Retinal pigment epithelial cell (primary cell): ENCODE measurements at places on chromosomes 16 and 17.

GRCh38 chr17:32015245-32016013 lies 8.2 kb downstream of the LRRC37B start:
- no peak for DNase-seq

GRCh38 chr16:66116163-66117002 lies 250.1 kb upstream of the CDH5 start:
- DNase-seq = peak; percentile 63

DNA sequence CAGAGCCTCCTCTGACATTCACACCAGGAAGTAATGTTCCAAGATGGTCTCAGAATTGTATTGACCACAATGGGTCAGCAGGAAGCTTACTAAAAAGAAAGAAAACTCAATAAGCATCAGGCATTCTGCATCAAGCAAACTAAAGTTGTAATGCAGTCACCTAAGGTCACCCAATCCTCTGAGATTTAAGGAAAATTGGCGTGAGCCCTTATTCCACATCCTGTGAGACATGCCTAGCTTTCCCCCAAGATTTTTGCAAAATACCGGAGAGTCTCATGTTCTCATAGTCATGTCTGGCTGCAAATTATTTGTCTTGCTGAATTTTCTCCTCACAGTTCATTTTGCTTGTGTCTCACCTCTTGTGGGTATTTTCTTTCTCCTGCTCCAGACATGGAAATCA lies 417.1 kb upstream of the SOX9 start:
- DNase-seq = peak; percentile 16

- DNase-seq = no peak
Observed at GRCh38 chr16:64996641-64997040, 125.2 kb downstream of the CDH11 start.

DNA sequence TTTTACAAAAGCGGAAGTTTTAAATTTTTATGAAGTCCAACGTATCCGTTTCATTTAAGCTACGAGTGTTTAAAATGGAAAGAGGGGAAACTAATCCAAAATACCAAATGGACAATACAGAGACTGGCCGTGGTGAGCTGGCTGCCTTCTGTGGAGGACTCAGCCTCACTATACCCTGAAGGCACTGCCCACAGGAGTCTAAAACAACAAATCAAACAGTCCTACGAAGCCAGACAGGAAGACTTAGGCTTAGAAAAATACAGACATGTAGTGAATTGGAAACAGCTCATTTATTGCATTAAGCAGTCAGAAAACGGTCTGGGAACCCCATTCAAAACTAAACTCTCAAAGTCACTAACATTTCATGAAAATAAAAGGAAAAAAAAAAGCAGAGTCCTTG lies 75.1 kb downstream of the CYTH1 start:
- DNase-seq = no peak

GRCh38 chr16:21603928-21604327 lies 4.6 kb downstream of the METTL9 start:
- no peak for DNase-seq

DNA sequence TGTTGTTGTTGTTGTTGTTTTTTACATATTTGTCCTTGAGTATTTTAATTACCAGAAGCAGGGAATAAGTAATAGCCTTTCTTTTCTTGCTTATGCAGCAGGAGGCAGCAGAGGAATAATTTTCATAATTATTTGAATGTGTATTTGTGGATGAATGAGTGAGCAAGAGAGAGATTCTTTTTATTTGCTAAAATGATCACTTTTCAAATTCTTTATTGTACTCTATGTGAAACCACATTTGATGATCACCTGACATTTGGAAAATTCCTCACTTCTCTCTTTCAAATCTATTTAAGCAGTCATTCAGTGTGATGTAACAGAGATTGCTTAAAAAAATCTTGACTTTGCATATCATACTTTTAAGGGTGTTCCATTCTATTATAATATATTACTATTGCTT lies 223.6 kb downstream of the BCAS3 start:
- DNase-seq = peak; percentile 31

GRCh38 chr17:16446338-16446983 lies 31.1 kb downstream of the TRPV2 start:
- DNase-seq = no peak

DNA sequence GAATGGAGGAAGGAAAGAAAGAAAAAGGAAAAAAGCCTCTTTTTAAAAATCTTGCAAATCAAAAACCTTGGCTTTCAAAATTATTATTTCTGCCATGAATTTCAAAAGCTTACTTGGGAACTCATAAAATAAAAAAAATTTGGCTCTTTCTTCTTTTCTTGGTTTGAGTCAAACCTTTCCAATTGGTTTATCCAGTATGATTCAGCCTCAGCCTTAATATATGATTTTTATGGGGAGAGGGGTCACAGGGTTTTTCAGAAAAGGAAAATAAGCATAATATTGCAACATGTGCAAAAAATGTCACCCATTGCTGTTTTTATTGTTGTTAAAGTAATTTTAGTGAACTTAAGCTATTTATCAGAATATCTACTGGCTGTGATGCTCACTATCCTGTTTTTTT lies 31.2 kb upstream of the HAPSTR1 start:
- DNase-seq = no peak

- peak; percentile 94 for DNase-seq
Observed at GRCh38 chr17:21287703-21288449, 3.4 kb downstream of the MAP2K3 start.

- no peak for DNase-seq
Observed at GRCh38 chr16:58960484-58960883, 226.4 kb upstream of the GOT2 start.

DNA sequence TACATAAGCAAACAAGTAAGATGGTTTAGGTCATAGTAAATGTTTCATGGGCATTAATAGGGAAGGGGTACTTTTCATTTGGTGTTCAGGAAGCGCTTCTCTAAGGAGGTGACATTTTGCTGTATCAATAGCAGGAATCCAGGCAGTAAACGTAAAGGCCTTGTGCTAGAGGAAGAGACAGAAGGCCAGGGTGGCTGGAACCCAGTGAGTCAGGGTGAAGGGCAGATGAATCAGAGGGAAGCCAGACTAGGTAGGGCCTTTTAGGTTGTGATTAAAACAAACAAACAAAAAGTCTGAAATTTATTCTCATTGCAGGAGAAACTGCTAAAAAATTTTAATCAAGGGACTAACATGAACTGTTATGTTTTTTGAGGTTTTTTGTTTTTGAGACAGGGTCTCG lies 6.5 kb downstream of the BMERB1 start:
- DNase-seq = no peak

DNA sequence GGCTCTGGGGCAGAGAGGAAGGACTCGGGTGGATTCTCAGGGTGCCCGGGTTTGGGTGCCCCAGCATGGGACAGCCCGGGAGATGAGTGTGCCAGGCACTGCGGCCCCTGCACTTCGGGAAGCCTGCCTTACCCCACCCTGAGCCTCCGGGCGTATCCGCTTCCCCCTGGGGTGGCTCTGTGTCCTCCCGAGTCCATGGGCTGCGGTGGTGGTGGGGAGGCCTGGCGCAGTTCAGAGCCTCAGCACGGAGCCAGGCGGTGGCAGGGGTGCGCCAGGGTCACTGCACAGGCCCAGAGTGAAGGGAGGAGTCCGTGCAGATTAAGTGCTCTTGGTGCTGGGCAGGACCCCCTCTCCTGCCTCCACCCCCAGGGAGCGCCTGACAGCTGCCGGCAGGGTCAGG lies 20.7 kb downstream of the MYBBP1A start:
- no peak for DNase-seq

GRCh38 chr17:6435968-6436367 lies 1.0 kb upstream of the AIPL1 start:
- DNase-seq = no peak

DNA sequence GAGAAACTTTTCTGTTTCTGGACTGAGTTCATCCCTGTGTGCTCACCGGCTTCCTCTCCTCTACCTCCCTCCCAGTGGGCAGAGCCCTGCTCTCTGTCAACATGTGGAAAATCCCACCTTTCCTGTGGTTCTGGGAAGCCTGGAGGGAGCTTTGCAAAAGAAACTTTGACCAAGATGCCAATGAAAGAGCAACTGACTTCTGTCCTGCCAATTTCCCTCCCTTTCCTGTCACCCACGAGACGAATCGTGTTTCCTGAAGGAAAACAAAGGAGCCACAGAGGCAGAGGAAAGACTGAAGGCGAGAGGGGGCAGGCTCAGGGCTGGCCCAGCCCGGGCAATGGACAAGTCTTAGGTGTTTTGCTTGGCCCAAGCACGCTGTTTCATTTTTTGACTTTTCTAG lies 82.8 kb downstream of the PLCG2 start:
- DNase-seq = no peak

DNA sequence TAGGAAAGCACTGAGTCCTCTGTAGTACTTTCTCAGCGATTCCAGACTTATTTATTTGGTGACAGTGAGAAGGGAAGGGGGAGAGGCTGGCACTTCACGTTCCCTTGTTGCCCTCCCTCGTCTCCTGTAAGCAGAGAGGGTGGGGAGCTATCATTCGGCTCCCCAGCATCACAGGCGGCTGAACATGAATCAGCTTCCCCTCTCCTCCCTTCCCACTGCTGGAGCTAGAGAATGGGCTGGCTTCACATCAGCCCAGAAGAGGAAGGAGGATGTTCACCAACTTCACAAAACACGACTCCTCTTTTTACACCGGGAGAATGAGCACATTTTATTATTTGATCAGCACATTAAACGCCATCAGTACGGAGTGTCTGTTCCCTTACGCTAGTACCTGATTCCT lies 6.7 kb upstream of the CMIP start:
- no peak for DNase-seq

DNA sequence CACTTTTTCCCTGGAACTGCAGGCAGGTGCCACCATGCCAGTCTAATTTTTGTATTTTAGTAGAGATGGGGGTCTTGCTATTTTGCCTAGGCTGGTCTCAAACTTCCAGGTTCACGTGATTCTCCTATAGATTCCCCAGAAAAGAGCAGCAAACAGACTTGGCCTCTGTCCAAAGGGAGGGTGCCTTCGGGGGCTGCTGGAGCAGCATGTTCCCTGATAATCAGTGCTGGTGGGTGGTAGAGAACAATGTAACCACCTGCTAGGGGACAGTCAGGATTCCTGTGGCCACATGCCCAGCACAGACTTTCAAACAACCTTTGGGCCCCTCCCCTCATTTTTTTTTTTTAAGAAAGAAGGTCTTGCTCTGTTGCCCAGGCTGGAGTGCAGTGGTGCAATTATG lies 14.2 kb upstream of the CCNF start:
- no peak for DNase-seq

DNA sequence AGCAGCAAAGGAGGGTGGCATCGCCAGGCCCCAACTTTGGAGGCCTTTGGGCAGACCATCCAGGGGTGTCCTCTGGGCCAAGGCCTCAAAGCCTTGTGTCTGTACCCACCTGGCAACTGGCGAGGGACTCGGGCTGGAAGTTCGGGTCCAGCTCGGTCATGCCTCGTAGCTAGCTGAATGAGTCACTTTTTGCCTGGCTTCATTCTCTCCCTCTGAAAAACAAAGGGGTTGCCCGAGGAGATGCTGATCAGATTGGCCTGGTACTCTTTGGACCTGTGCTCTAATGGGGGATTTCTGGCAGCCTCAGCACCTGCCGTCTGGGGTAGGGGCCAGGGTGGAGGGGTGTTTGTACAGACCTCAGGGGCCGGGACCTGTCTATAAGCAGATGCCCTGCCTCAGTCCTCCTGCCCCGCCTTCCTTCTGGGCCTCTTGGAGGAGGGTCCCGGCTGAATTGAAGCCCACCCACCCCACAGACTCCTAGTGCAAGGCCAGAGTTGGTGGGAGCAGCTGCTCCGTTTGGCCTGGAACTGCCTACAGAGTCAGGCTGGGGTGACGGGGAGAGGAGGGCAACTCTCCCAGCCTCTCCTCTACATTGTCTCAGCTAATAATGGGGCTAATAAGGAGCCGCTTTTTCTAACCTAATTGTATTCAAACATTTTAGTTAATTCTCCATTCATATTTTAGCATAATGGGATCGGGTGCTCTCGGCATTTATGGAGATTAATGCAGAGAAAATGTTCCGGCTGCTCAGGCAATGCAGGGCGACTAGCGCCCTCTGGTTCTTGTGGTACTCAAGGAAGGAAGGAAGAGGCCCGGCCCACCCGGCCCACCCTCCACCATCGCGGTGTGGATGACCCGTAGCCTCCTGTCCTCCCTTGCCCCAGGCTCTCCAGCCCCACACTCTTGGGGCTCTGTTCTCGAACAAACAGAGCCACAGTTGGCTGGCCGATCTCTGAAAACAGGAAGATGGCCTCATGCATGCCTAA lies 21.4 kb upstream of the ABCC3 start:
- no peak for DNase-seq

DNA sequence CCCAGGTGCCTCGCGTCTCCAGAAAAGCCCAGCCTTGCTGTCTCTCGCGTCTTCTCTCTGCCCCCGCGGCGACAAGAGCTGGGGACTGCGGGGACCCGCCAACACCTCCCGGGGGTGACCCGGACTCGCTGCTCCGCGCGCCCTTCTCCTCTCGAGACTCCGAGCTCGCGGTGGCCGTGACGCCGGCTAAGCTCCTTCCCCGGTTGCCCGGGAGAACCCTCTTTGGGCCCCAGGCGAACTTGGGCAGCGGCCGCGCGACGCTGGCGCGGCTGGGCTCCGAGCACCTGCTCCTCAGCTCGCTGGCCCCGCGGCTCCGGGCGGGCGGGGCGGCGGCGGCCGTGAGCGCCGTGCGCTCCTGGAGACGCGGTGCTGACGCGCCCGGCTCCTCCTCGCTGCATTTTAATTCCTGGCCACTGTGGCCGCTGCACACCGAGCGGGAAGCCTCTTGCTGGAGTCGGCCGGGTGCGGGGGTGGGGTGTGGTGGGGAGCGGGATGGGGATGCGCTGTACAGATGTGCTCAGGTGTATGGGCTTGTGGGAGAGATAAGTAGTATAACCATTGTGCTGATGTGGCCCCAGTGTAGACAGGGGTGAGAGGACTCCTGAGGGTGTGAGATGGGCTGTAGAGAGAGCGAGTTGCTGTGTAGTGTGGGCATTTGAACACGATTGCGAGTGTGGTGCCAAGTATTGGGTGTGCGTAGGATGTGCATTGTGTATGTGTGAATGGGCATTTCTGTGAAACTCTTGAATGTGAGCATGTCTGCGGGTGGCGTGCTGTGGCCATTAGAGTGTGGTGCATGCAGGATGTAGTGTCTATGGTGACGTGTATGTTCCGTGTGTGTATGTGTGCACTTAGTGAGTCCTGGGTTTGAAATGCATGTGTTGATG lies at the start of gene ASIC2:
Gene ASIC2 (minus strand): TSS at position 315 of the 887 bp plus-strand sequence.
- no peak for DNase-seq

DNA sequence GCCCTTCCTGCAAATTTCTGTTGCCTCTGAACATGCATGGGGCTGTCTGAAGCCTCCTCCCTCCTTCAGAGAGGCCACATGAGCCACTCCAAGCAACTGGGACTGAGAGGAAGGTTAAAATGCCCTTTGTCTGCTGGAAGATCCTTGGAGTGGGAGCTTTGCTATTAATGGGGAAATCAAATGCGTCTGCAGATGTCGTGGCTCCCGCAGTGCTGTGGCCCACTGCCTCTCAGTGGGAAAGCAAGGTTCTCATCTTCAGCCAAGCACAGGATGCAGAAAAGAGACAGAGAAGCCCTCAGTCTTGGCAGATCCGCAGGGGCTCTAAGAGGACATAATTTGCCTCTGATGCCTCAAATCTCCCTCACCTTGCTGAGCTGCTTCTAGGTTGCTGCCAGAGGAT lies 34.8 kb downstream of the PEMT start:
- DNase-seq = no peak

DNA sequence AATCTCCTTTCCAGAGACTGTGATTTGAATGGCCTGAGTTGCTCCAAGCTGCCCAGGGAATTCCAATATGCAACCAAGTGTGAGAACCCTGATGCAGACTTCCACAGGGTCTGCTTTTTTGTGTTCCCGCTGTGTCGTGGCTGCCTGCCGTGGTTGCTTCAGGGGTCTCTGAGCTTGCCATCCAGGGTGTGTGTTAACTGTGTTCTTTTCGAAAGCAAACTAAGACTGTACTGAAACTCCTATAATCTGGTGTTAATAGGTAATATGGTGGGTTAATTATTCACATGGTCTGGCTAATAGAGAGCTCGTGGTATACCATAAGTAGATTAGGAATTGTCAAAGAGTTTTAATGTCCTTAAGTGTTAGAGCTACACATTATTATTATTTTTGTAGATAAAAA lies 20.7 kb downstream of the UBN1 start:
- DNase-seq = peak; percentile 46
